Activated naive CD8-positive, alpha-beta T cell treated with anti-CD3 and anti-CD28 coated beads, Interleukin-2, amount 50 U/mL, for 24 hours (primary cell): ENCODE measurements at places on chromosomes 1 and 21.
A peak's percentile ranks its signal among the peaks of the same experiment; 100 is the strongest.

DNA sequence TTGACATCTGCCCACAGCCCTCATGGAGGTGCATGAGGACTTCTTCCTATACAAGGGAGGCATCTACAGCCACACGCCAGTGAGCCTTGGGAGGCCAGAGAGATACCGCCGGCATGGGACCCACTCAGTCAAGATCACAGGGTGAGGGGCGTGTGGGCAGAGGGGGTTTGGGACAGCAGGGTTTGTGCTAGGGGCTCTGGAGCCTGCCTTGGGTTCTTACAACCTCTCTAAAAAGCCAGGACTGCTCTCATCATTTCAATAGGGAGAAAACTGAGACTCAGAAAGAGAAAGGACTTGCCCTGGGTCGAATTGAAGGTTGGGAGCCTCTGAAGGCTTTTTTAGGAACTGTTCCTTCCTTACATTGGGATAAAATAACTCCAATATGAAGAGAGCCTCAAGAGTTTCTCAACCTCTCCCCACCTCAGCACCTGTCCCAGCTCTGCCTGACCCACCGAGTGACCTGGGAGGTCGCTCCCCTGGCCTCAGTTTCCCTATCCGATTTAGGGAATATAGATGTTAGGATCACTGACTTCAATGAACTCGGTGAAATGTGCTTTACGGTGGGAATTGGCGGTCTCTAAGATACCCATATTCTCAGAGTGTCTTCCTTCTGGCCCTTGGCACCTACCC lies 9.5 kb downstream of the TINAGL1 start:
- DNase-seq = no peak

DNA sequence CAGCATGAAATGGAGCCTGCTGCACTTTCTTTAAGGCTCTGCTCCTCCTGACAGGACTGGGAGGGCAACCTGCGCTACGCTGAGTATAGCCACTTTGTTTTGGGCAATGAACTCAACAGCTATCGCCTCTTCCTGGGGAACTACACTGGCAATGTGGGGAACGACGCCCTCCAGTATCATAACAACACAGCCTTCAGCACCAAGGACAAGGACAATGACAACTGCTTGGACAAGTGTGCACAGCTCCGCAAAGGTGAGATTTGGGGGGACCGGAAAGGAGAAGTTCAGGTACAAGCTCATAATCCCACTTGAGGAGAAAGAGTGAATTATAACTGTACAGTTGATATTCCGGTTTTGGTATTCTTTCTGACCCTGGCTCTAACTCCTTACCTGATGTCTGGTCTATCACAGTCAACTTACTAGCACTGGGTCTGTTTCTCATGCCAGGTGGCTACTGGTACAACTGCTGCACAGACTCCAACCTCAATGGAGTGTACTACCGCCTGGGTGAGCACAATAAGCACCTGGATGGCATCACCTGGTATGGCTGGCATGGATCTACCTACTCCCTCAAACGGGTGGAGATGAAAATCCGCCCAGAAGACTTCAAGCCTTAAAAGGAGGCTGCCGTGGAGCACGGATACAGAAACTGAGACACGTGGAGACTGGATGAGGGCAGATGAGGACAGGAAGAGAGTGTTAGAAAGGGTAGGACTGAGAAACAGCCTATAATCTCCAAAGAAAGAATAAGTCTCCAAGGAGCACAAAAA lies 5.4 kb downstream of the ANGPTL7 start:
- no peak for DNase-seq

DNA sequence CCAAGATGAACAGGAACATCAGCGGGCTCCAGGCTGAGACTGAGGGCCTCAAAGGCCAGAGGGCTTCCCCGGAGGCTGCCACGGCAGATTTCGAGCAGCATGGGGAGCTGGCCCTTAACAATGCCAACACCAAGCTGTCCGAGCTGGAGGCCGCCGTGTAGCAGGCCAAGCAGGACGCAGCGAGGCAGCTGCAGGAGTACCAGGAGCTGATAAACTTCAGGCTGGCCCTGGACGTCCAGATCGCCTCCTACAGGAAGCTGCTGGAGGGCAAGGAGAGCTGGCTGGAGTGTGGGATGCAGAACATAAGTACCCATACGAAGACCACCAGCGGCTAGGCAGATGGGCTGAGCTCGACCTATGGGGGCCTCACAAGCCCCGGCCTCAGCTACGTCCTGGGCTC lies 823.4 kb upstream of the NEGR1 start:
- DNase-seq = no peak

DNA sequence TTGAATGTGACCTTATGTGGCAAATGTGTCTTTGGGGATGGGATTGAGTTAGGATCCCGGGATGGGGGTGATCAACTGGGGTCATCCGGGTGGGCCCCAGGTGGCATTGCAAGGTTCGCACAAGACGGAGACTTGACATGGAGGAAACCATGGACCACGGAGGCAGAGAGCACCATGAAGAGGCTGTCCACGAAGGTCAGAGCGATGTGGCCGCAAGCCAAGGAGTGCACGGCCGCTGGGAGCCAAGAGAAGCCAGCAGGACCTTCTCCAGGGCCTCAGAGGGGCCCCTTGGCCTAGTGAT lies 22.3 kb upstream of the COL18A1 start:
- no peak for DNase-seq

DNA sequence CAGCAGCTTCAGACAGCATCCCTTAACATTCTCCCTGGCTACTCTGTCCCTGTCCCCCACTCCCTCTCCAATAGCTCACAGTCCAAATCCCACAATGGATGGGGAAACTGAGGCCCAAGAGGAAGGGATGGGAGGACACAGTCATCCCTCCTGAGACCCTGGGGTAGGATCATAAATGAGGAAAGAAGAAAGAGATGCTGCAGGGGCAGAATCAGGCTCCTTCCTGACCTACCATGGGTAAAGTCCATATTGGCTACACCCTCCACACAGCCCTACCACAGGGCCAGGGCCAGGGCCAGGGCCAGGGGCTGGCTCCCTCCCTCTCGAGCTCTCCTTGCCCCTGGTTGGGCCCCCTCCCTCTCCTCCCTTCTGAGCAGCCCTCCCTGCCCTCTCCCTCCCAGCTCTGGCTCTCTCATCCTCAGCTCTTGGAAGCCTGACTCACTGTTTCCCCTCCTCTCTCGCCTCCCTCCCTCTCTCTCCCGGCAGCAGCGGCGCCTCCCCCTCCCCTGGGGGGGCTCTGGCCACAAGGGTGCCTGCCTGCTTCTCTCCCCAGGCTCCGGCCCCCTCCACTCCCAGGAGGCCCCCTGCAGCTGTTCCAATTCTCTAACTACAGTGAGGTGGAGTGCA lies 4.9 kb downstream of the AHDC1 start:
- peak; percentile 67 for DNase-seq
